Smooth muscle cell of trachea (primary cell): ENCODE measurements at places on chromosomes 13 and 19. TPM values are rescaled to one million over a fixed set of nuclear protein-coding genes. Genes with fewer than 3 reads are reported as not detected.

Gene RASAL3
- 0.15 TPM in 1 of 2 replicates, not detected in the other for total RNA-seq

Gene SHANK1
- 7.3 and 8.6 TPM in 2 replicates for total RNA-seq

Gene SPTBN4
- 12.9 and 18.4 TPM in 2 replicates for total RNA-seq

Gene SSC5D
- 14.4 and 47.6 TPM in 2 replicates for total RNA-seq

Gene MLLT1
- total RNA-seq = 6.7 and 10.9 TPM in 2 replicates

Gene ZNF628
- 1.6 and 3.3 TPM in 2 replicates for total RNA-seq

Gene SLITRK1
- total RNA-seq = under 0.01 TPM in 1 of 2 replicates, not detected in the other

Gene LAIR1
- not detected in 2 replicates for total RNA-seq

Gene CALR3
- not detected in 2 replicates for total RNA-seq

Gene USE1
- total RNA-seq = 17.9 and 25.5 TPM in 2 replicates
